ENCODE measurements at places on chromosomes 4 and X. TPM values are rescaled to one million over a fixed set of nuclear protein-coding genes. Genes with fewer than 3 reads are reported as not detected.

- no peak for ATAC-seq
Observed at GRCh38 chrX:108257556-108257955, 166.0 kb downstream of the ATG4A start.

- no peak for ATAC-seq
Observed at GRCh38 chr4:11847167-11847566, 418.5 kb upstream of the HS3ST1 start.

GRCh38 chrX:94901849-94902248 is 1227.8 kb downstream of the FAM133A start:
- ATAC-seq, result no peak

DNA sequence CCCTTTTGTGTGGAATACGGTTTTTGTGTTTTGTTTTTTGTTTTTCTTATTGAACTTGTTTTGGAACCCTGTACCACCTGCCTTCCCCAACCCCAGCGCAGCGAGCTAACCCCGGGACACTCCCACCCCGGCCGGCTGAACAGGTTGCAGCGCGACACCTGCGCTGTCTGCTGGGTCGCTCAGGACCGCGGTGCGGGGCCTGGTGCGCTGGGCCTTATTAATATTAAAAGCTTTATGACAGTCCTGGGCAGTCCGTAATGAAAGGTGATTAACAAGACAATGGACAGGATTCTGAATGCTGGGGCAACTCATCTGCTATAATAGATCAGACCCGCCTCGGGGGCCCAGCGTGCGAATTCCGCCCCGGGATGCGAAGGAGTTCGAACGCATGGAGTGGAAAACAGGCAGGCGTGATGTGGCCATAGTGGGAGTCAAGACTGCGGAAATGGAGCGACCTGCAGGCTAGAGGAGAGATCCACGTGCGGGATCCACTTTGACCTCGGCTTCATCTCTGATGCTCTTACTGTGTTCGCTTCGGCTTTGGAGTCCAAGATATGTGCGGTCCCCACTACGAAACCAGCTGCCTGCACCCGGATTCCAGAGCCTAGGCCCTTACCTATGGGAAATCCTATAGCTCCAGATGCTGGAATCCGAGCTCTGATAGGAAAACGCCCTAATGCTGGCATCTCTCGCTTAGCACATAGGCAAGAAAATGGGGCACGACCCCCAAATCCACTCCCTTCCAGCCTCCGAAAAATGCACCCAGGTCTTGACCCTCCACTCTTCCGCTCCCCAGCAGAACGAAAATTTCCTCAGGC is 69.0 kb upstream of the TMEM33 start:
- ATAC-seq, result no peak

DNA sequence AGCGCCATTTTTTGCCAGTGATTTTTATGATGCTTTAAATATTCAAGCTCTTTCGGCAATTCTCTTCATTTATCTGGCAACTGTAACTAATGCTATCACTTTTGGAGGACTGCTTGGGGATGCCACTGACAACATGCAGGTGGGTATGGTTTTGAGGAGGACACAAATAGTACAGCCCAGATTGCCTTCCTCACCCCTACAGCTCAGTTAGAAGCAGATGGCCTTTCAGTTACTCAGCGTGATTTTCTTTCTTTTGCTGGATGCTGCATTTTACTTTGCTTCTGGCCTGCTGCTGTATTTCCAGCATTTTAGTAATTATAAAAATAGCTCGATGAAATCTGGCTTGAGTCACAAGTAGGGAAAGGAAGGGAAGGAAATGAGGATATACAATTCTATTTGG is 114.7 kb downstream of the SLC4A4 start:
- no peak for ATAC-seq

DNA sequence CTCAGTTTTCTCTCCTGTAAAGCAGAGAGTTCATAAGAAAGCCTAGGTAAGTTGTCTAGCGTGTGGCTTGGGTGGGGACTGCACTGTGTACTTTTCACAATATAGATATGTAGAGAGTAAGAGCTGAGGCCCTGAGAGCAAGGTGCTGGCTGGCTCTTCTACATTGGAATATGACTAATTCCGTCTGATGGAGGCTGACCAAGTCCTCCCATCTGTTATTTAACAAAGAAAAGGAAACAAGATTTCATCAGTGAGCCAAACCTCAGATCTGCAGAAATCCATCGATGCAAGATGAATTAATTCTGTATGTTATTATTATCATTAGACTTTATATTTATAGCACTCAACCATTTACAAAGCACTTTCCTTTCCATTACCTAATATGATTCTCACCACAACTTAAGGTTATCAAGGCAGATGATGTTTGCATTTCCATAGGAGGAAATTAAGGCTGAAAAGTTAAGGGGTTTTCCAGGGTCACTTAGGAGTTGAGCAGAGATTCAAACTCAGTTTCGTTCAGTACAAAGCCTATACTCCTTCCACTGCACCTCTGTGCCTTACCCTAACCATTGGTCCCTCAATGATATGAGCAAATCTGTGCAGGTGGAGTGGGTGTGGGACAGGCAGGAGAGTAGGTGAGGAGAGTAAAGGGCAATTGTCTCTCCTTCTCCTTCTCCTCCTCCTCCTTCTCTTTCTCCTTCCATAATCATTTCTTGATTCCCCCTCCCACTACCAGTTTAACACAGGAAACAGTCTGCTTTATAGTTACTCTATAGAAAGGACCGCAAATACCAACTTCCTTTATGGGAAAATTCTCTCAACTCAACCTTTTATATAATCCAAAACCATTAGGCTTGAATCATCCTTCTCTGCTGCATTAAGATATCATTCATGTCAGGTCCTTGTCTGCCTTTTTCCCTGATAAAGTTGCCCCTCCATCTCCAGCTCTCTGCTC is 27.6 kb upstream of the SRD5A3 start:
- ATAC-seq, result peak; percentile 63

GRCh38 chrX:130606425-130606824 is 204.6 kb downstream of the RBMX2 start:
- no peak for ATAC-seq

DNA sequence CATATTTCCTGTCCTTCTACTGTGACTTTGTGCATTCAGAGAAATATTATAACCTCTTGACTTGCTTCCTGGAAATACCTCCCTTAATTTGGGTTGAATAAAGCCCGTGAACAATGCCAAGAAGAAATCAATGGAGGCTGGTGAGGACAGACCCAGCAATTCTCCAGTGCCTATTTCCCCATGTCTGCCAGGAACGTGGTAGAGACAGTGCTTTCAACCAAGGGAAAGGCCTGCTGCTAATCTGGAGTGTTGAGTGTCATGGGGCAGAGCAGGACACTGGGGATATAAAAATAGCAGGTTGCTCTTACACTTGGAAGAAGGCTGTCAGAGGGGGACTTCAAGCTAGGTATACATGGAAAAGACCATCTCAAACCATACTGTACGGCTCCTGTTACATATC is 19.9 kb downstream of the TSC22D3 start:
- no peak for ATAC-seq

DNA sequence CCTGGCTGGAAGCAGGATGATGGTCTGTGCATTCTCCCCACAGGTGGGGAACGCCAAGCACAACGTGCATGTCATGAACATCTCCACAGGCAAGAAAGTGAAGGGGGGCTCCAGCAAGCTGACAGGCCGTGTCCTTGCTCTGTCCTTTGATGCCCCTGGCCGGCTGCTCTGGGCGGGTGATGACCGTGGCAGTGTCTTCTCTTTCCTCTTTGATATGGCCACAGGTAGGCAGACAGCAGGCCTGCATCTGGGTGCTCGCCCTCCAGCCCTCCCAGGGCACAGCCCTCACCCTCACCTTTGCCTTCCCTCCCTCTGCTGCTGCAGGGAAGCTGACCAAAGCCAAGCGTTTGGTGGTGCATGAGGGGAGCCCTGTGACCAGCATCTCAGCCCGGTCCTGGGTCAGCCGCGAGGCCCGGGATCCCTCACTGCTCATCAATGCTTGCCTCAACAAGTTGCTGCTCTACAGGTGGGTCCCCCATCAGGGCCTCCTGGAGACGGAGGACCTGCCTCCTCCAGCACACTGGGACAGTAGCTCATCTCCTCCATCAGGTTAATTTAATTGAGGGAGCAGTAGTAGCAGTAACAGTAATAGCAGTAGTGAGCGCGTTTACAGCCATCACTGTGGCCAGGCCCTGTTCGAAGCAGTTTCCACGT is 4.6 kb downstream of the WDR13 start:
- no peak for ATAC-seq

- ATAC-seq, result no peak
Observed at GRCh38 chrX:45056428-45057145, 144.1 kb downstream of the DIPK2B start.

- ATAC-seq, result no peak
Observed at GRCh38 chrX:43019021-43019420, 241.1 kb upstream of the PPP1R2C start.

Gene CFAP99
- 0.28 TPM for total RNA-seq

Gene PABPC5
- not detected for total RNA-seq

Data from esophagus mucosa (tissue), 1 donor.